Astrocyte (in vitro differentiated cells and primary cell): ENCODE measurements at places on chromosomes 1 and 21.

GRCh38 chr1:2044510-2045319 lies 5.5 kb upstream of the PRKCZ start:
- no peak for DNase-seq

GRCh38 chr1:179177615-179178014 lies 51.9 kb downstream of the ABL2 start:
- DNase-seq: no peak

DNA sequence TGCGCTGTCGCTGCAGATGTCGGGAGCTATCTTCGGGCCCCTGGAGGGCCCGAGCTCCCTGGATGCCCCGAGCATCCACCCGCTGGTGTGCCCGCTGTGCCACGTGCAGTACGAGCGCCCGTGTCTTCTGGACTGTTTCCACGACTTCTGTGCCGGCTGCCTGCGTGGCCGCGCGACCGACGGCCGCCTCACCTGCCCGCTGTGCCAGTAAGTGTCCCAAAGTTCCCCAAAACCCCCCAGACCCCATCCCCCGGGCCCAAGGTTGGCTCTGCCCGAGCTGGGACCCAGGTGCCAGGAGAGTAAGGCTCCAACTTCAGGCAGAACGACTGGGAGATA lies 569 bp downstream of the RNF207 start:
- no peak for DNase-seq

- peak; percentile 76 for DNase-seq
These were observed 185.6 kb upstream of the RUNX1 start for GRCh38 chr21:35234725-35235124.

- DNase-seq: no peak
These were observed 95.5 kb downstream of the NGF start for GRCh38 chr1:115242543-115242942.

DNA sequence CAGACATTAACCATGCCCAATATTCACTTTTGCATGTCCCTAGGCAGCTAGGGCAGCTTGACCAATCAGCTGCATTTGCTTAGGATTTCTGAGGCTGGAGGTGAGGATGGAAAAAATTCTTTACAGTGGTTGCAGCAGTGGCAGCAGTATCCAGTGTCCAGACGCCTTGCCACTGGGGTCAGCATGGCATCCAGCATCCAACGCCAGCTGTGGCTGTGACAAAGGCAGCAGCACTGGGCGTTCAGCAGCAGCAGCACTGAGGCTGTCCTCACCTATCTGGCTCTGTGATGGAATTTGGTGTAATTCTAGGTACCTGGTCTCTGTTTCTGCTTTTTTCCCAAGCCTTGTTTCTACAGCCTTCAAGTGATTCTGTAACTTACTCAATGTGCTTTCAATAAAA lies 15.5 kb downstream of the RHBDL2 start:
- no peak for DNase-seq
